Stimulated activated CD4-positive, alpha-beta T cell treated with anti-CD3 and anti-CD28 coated beads, Interleukin-1b, Interleukin-23, amount 100 ng/mL, for 1 hour (primary cell): ENCODE measurements at places on chromosomes 16 and 17.

DNA sequence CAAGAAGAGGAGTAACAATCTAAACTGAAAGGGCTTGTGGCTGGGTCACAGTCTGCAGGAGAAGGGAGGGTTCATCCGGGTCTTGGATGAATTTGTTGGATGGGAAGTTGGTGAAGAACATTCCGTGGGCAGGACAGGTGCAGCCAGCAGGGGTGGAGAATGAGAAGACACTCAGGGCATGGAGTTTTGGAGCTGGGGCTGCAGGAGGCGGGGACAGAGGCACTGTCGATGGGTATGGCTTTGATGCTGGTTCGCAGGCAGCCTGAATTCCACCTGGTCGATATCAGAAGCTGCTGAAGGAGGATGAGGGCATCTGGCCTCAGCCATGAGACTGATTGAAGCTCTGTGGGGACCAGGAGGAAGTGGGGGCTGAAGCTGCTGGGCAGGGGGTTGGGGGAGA lies 36.1 kb upstream of the CBFA2T3 start:
- DNase-seq: no peak

GRCh38 chr16:20253825-20254224 lies 73.5 kb downstream of the GP2 start:
- DNase-seq: no peak

- DNase-seq: no peak
Observed at GRCh38 chr16:65793781-65794180, 572.7 kb upstream of the CDH5 start.

GRCh38 chr16:75225678-75226515 lies 7.1 kb downstream of the CTRB1 start:
- no peak for DNase-seq

DNA sequence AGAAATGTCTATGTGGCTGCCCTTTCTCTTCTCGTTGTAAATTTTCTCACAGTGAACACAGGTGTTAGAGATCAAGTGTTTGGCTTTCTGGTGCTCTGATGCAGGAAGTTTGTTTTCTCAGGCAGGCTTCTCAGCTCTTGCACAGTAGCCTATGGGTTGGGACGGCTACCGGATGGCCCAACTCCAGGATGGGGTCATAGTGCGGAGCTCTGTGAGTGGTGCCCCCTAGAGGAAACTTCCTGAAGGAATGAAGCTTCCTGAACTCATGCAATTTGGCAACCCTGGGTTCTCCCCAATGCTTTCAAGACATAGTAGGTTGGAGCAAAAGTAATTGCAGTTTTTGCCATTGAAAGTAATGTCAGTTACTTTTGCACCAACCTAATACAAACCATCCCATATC lies 407.5 kb upstream of the HSBP1 start:
- DNase-seq: no peak

DNA sequence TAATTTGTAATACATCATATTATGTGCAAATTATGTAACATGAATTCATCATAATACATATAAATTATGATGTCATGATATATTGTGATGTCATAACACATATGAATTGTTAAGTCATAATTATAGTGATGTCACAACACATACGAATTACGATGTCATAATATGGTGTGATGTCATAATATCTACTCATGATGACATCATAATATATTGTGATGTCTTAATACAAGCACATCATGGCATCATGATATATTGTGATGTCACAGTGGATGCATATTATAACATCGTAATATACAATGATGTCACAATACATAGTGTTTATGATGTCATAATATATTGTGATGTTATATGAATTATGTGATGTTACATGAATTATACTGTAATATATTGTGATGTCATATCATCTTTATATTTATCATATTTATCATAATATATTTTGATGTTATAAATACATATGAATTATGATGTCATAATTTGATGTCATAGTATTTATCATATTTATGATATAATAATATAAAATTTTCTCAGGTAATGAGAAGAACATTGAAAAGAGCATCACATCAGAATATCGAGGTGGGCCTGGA lies 1793.0 kb downstream of the TP53TG3F start:
- DNase-seq: no peak

DNA sequence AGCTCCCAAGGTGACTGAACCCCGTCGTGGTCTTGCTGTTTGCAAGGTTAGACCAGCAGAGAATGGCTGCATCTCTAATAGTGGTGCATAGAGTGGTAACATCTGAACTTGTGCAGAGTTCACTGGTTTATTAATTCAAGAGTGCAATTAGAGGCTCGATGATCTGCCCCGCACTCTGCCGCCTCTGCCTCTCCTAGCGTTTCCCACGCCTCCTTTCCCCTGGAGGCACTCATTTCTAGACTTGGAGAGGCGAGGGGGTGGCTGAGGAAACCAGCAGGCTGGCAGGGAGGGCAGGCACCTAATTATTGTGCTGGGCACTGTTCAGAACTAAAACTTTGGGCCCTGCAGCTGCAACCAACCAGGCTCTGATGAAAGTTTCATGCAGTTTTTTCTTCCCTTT lies 363.5 kb upstream of the EEF2KMT start:
- DNase-seq: no peak

DNA sequence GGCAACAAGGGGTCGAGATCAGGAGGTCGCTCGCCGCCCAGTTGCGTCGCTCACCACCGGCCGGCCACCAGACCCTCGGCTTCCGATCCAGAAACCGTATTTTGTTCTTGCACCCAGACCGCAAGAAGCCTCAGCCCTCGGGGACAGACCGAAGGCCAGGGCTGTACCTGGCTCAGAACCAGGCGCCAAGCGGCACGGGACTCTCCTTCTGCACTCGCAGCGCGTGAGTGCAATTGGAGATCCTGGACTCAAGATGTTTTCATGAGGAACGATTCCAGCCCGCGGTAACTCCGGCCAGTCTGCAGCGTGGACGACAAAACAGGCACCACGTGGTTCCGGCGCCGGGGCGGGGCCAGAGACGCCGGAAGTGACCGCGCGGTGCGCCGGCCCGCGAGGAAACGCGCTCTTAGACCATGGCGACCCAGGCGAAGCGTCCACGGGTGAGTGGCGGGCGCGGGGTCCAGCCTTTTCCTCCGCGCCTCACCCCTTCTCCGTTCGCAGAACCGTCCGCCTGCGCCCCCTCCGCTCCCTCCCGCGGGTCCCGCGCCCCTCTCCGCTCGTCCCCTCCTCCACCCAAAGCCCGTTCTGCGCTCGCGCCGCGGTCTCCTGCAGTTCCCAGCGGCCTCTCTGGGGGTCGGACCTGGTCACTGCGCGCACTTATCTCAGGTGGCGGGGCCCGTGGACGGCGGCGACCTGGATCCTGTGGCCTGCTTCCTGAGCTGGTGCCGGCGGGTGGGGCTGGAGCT lies at the start of gene SETD6:
SETD6 (plus strand) TSS at position 393 of the 746 bp plus-strand sequence; CDS start at position 414, 21 bp downstream.
- DNase-seq: peak; percentile 59

GRCh38 chr16:20102021-20102420 lies 28.3 kb upstream of the GPR139 start:
- DNase-seq: no peak

DNA sequence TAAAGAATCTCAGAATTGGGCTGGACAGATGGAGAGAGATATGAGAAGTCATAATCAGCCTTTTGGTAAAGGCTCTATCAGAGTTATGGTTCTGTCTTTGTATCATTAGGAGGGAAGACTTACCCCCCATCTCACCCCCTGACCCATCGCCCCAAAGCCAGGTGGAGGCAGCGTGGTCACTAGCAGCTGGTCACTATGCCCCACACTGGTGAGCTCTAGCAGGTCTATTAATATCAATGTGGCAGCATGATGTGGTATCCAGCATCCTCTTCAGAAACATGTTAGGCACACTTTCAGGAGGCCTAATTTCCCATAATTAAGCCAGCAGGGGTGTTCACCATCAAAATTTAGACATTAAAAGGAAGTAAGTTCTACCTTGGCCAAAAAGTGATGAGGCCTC lies 183.8 kb upstream of the COX10 start:
- DNase-seq: no peak

DNA sequence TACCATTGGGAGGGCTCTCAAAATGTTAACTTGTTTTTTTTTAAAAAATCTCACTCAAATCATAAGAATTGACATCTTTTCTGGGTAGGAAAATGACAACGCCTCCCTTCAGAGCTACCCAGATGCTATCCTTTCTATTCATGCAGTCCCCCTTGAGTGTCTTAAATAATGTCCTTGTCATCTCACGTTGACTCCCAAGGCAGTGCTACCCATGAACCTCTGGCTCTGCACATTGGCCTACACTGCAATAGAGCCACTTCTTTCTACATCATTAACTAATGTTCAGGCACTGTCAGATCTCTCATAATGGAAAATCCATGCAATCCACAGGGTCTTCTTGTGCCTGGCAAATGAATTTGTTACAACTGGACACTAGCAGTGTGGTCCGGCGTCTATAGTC lies 569.8 kb upstream of the ZFHX3 start:
- no peak for DNase-seq

- no peak for DNase-seq
Observed at GRCh38 chr17:81471818-81472456, 40.7 kb downstream of the ACTG1 start.

- DNase-seq: no peak
Observed at GRCh38 chr17:17129466-17129865, 76.7 kb downstream of the PLD6 start.

DNA sequence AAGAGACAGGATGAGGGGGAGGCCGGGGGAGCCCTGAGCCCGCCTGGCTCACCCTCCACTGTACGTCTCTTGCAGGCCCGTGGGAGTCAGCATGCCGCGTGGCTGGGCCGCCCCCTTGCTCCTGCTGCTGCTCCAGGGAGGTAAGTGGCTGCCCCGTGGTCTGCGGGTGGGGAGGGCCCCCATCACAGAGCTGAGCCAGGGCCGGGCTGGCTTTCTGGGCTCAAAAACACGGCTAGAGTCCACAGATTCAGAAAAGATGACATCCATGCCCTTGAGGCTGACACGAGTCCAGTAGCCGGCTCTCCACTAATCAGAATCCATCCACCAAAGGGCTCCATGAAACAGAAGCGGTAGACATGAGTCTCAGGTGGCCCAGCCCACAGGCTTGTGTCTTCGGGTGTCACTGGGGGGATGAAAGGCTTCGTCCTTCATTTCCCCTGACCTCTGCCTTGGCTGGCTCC lies 28.0 kb downstream of the IL21R start:
- DNase-seq: no peak

DNA sequence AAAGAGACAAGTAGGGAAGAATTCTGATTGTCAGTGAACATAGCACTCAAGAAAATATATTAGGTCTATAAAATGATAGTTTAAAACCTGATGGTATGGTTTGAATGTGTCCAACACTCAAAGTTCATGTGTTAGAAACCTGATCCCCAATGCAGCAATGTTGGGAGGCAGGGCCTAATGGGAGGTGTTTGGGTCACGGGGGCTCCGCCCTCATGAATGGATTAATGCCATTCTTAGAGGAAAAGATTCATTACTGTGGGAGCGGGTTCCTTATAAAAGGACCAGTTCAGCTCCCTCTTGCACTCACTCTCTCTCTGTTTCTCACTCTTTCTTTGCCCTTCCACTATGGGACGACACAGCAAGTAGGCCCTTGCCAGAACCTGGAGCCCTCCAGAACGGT lies 41.5 kb upstream of the SLC47A1 start:
- no peak for DNase-seq

DNA sequence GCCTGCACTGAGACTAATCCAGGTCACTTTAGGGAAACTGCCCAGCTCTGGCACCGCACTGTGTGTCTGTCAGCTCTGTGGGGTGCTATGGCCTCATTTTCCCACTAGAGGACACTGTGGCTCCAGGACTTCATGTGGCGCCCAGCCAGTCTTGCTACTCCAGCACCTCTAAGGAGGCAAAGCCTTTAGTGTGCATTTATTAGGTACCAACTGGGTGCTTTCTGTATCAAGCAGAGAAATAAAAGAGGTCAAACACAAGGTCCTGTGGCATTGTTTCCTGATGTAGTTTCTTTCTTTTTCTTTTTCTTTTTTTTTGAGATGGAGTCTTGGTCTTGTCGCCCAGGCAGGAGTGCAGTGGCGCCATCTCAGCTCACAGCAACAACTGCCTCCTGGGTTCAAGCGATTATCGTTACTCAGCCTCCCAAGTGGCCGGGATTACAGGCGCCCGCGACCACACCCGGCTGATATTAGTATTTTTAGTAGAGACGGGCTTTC lies 12.5 kb upstream of the RHBDL3 start:
- DNase-seq: peak; percentile 50

- DNase-seq: peak; percentile 61
Observed at GRCh38 chr16:89711601-89712273, 9.0 kb downstream of the VPS9D1 start.

GRCh38 chr17:15951368-15952047 lies 6.6 kb downstream of the ADORA2B start:
- no peak for DNase-seq

DNA sequence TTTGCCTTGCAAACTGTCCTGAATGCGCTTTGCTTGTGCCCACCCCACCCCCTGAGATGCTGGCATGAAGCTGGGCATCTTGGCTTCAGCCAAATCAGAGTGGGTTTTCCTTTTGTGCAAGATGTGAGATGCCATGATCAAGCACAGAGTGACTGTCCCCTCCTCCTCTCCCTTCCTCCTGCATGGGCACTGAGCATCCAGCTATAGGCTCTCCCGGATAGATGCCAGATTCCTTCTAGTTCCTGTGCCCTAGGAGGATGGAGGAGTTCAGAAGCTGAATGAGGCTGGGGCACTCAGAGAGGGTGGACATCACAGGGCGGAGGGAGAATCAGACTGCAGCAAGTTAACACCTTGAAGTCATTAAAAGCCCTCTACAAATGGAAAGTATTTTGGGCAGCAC lies 384.1 kb upstream of the CCL2 start:
- DNase-seq: no peak

- DNase-seq: no peak
Observed at GRCh38 chr16:49457196-49457595, 83.6 kb downstream of the C16orf78 start.

GRCh38 chr16:1509307-1510221 lies 16.4 kb downstream of the TELO2 start:
- no peak for DNase-seq

GRCh38 chr16:1279945-1280589 lies 24.2 kb downstream of the TPSD1 start:
- DNase-seq: no peak

GRCh38 chr16:81590714-81591544 lies 146.3 kb downstream of the CMIP start:
- no peak for DNase-seq

GRCh38 chr16:84527532-84528269 lies 23.2 kb upstream of the MEAK7 start:
- no peak for DNase-seq

- DNase-seq: no peak
Observed at GRCh38 chr17:77563439-77564102, 394.9 kb upstream of the TNRC6C start.

DNA sequence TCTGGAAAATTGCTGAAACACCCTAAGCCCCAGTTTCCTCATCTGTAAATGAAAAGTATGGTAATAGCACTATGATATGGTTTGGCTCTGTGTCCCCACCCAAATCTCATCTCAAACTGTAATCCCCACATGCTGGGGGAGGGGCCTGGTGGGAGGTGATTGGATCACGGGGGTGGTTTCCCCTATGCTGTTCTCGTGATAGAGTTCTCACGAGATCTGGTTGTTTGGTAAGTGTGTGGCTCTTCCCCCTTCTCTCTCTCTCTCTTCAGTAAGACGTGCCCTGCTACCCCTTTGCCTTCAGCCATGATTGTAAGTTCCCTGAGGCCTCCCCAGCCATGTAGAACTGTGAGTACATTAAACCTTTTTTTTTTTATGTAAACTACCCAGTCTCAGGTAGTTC lies 490.7 kb downstream of the TMEM114 start:
- no peak for DNase-seq

GRCh38 chr17:59124665-59125064 lies 18.0 kb upstream of the TRIM37 start:
- DNase-seq: no peak

- no peak for DNase-seq
Observed at GRCh38 chr16:564690-565418, 2.0 kb upstream of the NHLRC4 start.

GRCh38 chr16:27840311-27841060 lies 223.0 kb downstream of the GSG1L start:
- DNase-seq: no peak
